ENCODE measurements at places on chromosomes 2 and 18.
A peak's percentile ranks its signal among the peaks of the same experiment; 100 is the strongest.

GRCh38 chr2:222960126-222960525 is 91.9 kb upstream of the KCNE4 start:
- DNase-seq = peak; percentile 88

DNA sequence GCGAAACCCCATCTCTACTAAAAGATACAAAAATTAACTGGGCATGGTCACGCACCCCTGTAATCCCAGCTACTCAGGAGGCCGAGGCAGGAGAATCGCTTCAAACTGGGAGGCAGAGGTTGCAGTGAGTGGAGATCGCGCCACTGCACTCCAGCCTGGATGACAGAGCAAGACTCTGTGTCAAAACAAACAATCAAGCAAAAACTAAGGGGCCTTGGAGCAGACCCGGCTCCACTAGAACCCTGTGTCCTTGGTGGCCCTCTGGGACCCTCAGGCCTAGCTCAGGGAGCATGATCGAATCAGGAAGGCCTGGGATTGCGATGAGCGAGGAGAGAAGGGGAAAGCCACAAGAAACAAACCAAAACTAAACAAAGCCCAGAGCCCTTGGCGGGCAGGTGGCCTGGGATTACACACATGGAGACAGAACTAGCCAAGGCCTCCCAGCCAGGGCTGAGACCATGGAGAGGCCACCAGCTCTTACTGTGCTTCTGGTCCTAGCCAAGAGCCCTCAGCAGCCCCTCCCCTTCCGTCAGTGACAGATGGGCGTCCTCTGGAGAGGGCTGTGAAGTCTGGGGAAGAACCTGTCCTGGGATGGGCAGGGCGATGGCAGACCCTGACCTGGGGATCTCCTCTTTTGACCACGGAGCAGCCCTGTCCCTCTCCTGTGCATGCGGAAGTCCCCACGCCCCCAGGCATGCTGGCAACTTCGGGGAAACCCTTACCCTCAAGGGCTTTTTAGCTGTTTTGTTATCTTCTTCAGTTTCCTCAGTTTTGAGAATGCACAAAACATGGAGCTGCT is 27.4 kb upstream of the CATIP start:
- peak; percentile 54 for DNase-seq

DNA sequence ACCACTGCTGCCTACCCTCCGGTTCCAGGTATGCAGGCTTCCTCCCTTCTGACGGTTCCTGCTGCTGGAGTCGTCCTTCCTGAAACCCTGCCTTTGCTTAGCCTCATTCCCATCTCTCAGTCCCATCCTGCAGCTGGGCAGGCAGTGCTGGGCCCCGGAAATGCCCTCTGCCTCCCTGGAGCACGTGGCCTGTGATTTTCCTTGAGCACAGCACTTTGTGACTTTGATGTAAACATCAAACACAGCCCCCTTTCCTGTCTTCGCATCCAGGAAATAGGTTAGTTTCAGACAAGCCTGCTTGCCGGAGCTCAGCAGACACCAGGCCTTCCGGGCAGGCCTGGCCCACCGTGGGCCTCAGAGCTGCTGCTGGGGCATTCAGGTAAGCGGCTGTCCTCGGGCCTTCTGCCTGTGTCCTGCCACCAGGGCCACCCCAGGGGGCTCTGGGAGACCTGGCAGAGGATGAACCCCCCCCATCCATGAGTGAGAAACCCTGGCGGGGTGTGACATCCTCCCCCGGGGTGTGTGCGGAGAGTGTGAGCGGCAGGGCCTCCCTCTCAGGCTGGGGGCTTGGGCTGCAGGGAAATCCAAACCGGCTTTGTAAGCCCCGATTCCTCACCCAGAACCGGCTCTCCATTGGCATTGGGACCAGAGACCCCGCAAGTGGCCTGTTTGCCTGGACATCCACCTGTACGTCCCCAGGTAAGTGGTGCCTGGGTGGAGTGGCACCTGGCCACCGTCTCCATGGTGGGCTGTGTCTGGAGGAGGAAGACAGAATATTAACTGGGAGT is at the start of gene ZAP70:
Gene ZAP70, plus strand, starts transcription at position 281 of the 788 bp plus-strand sequence. CDS start 10,461 bp downstream, outside the sequence.
- DNase-seq = no peak

DNA sequence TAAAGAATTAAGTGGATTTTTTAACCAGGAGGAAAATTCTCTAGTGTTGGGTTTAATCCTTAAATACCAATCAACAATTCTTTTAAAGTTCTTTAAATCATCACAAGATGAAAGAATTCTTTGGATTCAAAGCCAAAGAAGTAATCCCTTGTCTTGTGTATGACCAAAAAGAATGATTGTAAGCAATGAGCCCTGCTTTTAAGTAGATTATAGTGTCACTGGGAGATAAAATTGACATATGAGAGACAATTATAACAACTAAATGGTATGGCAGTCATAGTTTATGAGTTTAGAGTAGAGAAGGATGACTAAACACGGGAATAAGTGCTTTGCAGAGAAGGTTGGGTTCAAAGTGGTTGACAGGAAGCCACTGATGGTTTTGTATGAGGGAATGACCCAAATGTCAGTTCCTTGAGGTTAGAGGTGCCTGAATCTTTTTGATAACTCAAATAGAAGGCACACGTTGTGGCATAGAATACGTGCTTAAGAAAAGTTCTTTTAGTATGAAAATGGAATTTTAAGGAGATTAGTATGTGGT is 199.6 kb upstream of the TCF4 start:
- DNase-seq = no peak

DNA sequence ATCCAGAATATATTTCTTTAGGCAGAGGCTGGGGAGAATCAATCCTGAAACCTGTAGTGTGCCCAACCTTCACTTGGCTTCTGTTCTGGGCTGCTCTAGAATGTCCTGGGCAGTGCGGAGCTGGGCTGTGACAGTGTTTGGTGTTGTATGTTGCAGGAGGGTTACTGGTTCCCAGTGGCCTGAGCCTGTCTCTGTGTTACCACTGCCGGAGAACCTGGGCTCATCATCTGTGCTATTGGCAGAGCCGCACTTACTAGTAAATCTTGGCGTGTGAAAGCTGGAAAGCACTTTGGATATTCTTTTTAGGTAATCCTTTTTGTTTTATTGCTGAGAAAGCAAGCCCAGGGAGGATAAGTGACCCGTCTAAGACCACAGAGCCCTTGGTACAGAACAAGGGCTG is 412.9 kb downstream of the SLC4A3 start:
- no peak for DNase-seq

- no peak for DNase-seq
Measured at GRCh38 chr2:120807751-120808150, 72.1 kb downstream of the GLI2 start.

DNA sequence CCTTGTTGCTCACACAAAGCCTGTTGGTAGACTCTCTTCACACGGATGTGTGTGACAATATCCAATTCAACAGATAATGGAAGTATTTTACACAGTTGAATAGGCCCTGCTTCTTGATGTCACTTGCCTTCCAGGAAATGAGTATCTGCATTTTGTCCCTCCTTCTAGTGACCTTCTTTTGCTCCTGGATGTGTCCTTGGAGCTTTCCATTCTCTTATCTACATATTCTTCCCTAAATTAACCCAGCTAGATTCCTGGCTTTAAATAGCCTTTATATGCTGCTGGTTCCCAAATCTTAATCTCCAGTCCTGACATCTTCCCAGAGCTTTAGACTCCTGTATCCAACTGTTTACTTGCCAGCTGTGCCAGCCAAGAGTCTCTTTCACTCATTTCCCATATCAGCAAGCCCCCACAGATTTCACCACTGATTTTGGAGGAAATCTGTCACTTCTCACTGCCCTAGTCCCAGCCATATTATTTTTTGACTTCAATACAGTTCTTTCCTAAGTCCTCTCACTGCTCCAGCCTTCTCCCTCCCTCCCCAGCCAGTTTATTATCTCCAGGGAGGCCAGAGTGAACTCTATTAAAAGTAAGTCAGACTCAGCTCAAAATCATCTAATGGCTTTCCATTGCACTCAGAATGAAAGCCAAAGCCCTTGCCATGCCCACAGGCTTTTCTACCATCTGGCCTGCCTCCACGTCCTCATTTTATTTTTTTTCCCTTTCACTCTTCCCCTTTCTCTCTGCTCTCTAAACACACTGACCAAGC is 170.0 kb downstream of the PDE11A start:
- no peak for DNase-seq

GRCh38 chr2:167793725-167794124 is 453.7 kb downstream of the STK39 start:
- DNase-seq = no peak
